ENCODE measurements at places on chromosomes 5 and 9.
A peak's percentile ranks its signal among the peaks of the same experiment; 100 is the strongest.

DNA sequence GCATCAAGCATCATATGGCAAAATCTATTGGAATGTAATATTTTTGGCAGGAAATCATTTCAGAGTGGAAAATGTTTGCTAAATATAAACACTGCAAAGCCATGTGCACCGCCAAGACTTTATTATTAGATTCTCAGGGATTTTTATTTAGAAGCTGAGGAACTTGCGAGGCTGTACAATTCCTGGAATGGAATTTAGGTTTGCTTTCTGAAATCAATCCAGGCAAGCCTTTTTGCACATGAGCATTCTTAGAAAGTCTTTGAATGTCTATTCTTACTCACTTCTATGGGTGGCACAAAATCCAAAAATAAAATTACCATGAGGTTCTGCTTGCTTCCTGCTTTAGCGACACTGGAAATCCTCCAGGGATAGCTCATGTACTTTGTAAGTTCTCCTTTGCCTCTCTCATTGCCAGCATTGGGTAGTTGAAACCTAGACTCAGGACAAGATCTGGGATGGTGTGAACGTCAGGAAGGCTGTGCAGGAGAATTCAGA is 71.5 kb upstream of the PALM2AKAP2 start:
- DNase-seq: no peak

- DNase-seq: no peak
Observed at GRCh38 chr5:167827766-167828165, 463.7 kb upstream of the WWC1 start.

GRCh38 chr5:58706736-58707135 is 123.9 kb downstream of the RAB3C start:
- no peak for DNase-seq

GRCh38 chr9:93886911-93887310 is 68.2 kb downstream of the BARX1 start:
- no peak for DNase-seq

DNA sequence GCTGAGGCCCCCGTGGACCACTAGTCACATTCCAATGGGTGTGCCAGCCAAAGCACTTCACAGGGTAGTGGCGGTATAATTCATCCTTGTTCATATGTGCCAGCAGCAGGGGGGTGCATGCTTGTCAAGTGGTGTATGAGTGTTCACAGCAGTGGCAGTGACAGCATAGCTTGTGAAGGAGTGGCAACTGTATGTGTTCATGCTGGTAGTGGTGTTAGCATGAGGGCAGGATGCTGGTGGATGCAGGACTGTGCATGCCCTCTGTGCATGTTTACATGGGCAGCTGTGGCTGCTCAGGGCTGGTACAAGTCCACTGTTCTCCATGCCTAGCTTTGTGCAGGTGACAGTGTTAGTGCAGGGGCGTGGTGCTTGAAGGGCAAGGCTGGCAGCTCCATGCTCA is 253.4 kb upstream of the DMAC1 start:
- DNase-seq: no peak

- no peak for DNase-seq
Observed at GRCh38 chr9:106417685-106418084, 445.3 kb upstream of the ZNF462 start.

DNA sequence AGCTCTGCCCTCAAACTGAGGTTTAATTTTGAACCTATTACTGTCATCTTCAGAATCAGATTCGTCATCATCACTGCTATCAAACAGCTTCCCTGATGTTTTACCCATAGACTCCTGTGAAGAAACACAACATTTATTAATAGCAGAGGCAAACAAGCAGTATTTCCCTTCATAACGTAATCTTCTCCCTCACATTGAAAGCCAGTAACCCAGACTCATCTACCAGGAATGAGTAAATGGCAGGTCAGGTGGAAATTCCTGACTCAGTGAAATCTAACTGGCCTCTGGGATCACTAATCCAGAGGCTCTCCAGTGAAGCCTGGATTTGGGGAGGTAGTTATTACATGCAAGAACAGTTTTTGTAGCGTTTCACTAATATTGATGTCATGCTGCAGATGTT is 14.6 kb downstream of the NOL8 start:
- no peak for DNase-seq

DNA sequence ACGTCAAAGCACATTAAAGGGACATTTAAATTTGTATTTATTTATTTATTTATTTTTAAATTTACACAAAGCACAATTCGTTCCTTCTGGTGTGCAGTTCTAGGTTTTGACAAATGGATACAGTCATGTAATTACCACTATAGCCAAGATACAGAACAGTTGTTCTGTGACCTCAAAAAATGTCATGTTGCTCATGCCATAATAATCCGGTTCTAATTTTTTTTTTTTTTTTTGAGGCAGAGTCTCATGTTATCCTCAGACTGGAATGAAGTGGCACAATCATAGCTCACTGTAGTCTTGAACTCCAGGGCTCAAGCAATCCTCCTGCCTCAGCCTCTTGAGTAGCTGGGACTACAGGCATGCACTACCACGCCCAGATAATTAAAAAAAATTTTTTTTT is 7.8 kb downstream of the IGFBPL1 start:
- no peak for DNase-seq

GRCh38 chr5:4862500-4862899 is 277.6 kb upstream of the ADAMTS16 start:
- DNase-seq: no peak

DNA sequence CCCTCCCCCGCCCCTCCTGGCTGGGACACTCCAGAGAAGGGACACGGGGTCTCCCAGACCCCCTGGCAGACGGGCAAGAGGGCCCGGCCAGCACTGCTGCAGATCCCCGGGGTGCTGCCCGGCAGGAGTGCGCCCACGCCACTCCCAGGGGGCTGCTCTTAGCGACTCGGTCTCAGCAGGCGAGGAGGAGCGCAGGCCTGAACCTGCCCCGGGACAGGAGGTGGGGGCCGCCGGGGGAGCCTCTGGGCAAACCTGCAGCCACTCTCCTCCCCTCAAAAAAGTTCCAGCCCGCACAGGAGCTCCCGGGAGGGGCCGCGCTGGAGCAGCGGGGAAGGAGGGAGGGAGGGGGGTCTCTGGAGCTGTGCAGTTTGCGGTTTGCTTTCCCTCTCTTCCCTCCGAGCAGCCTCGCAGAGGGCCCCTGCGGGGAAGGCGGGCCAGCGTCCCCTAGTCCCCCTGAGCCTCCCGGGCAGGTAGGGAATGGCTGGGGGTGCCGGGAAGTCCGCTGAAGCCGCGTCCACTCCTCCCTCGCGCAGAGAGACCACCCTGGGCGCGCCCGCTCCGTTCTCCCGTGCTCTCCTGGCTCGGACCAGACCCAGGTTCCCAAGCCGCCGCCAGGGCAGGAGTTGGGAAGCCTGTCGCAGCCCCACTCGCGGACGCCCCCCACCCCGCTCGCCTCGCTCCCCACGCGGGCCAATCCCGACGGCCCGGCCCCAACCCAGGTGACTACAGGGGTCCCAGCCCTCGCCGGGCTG is 44.2 kb downstream of the NACC2 start:
- no peak for DNase-seq

DNA sequence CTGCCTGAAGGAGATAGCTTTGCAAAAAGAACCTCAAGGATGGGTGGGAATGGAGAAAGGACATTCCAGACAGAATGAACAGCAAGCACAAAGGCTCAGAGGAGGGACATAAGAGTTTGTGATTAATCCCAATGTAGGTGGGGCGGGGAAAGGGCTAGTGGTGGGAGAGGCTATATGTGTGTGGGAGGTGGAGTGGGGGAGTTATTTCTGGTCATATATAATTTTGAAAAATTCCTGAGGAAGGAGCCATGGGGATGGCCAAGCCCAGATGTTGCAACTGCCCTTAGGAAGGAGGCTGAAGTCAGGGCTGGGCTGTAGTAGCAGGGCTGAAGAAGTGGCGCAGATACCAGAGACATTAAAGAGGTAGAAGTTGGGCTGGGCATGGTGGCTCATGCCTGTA is 13.4 kb upstream of the CCL27 start:
- no peak for DNase-seq

- no peak for DNase-seq
Observed at GRCh38 chr5:1536871-1537602, 13.3 kb upstream of the LPCAT1 start.

GRCh38 chr9:137000177-137000930 is 4.0 kb upstream of the CLIC3 start:
- no peak for DNase-seq

DNA sequence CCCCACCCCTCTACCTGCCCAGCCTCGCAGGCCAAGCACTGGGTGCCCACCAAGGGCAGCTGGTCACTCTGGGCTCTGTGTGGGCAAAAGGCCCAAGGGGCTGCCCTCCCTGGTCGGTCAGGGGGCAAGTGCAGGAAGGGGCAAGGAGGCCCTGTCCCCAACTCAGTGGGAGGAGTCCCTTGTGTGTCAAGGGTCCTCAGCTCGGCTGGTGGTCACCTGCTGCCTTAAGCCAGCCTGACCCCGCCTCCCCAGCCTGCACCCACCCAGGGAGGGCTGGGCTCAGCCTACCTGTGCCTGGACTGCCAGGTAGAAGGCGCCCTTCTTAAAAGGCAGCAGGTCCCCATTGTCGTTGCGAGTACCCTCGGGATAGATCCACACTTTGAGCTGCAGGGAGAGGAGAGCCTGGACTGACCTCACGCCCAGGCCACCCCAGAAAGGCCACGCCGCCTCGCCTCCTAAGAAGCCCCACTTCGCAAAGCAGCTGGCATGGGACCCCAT is 10.9 kb downstream of the AGPAT2 start:
- DNase-seq: no peak

DNA sequence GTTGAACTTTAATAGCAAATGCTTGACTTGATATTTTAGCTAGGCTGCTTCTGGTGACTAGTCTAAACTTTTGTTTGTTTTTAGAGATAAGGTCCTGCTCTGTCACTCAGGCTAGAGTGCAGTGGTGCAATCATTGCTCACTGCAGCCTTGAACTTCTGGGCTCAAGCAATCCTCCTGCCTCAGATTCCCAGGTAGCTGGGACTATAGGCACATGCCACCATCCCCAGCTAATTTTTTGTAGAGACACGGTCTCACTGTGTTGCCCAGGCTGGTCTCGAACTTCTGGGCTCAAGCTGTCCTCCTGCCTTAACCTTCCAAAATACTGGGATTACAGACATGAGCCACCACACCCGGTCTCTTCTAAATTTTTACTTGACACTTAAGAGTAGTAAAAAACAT is 20.7 kb downstream of the CDC37L1 start:
- no peak for DNase-seq

- peak; percentile 57 for DNase-seq
Observed at GRCh38 chr9:130172161-130172857, at the start of gene NCS1. Gene NCS1 (plus strand): TSS chr9:130172404. CDS start chr9:130172664, 260 bp downstream.

DNA sequence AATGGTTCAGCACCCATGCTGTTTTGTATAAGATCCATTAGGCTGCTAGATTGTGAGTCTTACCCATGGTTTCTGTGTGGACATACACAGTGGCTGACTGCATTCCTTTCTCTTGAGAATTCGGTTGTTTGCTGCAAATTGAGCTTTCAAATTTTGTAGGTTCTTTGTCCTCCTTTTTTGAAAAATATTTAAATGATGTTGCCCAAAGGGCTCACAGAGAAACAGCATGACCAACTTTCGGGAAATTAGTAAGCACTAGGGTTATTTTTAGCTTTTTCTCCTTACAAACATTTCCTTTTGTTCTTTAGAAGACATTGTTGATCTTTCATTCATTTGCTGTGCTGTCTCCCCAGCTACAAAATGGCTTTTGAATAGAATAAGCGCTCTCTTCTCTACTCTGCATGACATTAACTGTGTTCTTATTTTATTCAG is 79.4 kb downstream of the NLN start:
- DNase-seq: no peak

DNA sequence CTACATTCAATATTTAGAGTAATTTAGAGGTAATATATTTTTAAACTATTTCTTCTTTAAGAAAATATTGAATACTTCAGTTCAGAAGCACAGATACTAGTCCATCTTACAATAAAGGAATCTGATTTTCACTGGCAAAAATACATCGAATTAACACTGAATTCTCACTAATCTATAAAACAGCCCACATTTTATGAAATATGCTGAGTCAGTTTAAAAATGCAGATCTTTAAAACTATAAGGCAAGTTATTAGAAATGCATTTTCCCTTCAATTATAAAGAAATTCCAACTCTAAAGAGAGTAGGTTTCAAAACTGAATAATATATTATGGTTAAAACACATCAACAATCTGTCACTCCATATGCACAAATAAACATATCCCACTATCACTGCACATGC is 232.5 kb downstream of the SLF1 start:
- no peak for DNase-seq

DNA sequence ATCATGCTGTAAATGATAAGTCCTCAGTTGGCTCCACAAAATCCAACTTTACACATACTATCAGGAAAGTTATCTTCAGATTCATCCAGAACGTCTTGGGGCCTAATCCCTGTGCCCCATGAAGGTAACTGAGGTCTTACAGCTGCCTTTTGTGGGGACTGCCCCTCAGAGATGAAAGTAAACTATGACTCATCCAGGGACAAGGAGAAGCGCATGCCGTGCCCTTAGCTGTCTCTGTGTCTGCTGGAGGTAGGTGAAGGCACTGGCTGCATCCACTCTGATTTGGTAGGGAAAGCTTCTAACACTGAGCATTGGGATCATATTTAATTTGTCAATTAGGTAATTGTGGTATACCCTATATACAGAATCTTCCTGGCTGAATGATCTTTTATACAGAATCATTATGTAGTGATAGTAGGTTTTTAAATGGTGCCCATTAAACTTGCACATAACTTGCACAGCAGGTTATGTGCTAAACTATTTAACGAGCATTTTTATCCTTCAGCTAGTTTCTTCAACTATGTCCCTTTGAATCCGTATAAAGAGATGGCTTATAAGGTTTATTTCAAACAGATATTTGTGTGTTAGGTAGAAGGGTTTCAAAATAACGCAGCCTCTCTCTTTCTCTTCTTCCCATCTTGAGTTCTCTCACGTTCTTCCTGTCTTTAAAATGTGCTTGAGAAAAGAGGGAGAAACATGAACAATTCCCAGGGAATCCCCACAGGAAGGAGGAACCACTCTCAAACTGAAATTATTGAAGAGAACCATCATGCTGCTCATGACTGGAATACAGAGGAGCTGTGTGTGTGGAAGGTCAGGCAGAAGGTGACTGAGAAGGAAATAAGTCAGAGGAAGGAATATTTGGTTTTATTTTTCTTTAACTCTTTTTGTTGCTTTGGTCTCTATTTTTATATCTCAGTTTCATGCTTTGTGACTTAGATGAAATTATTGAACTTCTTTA is 250.9 kb downstream of the CD180 start:
- DNase-seq: no peak

DNA sequence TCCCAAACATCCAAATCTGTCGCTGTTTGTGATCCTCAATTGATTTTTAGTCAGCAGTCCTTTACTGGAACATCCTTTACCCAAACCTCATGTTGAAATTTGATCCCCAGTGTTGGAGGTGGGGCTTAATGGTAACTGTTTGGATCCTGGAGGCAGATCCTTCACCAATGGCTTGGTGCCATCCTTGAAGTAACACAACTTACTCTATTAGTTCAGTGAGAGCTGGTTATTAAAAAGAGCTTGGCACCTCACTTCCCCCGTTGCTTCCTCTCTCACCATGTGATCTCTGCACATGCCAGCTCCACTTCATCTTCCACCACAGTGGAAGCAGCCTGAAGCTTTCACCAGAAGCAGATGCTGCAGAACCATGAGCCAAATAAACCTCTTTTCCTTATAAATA is 40.3 kb downstream of the DNAJB5 start:
- DNase-seq: no peak

- no peak for DNase-seq
Observed at GRCh38 chr9:98925956-98926355, 17.8 kb upstream of the COL15A1 start.

GRCh38 chr9:38335686-38336085 is 56.8 kb upstream of the ALDH1B1 start:
- no peak for DNase-seq

- no peak for DNase-seq
Observed at GRCh38 chr9:9054354-9054992, 1254.9 kb upstream of the DMAC1 start.

- DNase-seq: no peak
Observed at GRCh38 chr5:22539762-22540161, 313.4 kb downstream of the CDH12 start.

Data from NCI-H1930 (cell line).